Inflammatory macrophage treated with lipopolysaccharide for 1 hour (primary cell): ENCODE measurements at places on chromosomes 2 and 18.

GRCh38 chr18:32391126-32391525 is 79.6 kb downstream of the GAREM1 start:
- no peak for DNase-seq

- no peak for DNase-seq
Observed at GRCh38 chr2:196464311-196464710, 175.2 kb upstream of the CCDC150 start.

DNA sequence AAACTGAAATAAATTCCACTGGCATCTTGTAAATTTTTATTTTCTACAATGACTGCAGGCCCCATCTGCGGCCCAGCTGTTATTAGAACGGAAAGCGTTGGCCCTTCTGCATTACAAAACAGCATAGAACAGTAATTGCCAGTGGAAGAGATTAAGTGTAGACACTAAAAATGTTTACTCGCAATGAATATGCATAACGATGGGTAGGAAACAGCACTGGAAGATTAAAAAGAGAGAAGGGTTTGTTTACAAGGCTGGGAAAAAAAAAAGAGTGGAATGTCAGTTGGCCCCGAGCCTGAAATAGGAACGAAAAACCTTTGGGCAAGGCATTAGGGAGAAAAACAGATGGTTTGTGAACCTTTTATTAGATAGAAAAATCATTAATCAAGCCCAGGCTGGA is 275.9 kb upstream of the TCF4 start:
- DNase-seq: no peak

GRCh38 chr2:199111458-199111857 is 346.3 kb downstream of the SATB2 start:
- no peak for DNase-seq

- DNase-seq: no peak
Observed at GRCh38 chr2:220279372-220279771, 651.9 kb downstream of the SLC4A3 start.

- no peak for DNase-seq
Observed at GRCh38 chr2:206836722-206837121, 71.3 kb downstream of the FASTKD2 start.

DNA sequence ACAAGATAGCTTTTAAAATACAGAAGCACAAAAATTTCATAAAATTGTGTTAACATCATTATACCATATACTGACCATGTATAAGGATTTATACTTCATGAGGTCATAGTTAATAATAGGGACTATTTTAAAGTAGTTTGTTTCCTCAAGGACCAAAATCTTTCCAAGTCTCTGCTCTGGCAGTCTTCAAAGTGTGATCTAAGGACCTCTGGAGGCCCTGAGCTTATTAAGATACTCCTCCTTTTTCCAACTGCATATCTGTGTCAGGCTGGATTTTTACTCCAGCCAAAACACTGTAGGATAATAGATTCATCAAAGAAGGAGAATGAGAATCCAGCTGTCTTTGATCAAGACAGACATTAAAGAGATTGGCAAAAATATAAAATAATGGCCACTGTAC is 1.7 kb upstream of the SCYGR2 start:
- DNase-seq: no peak
